Anterior cingulate cortex (tissue), 58 donors: ENCODE measurements at places on chromosomes 3 and 15.

- no peak for DNase-seq
Measured at GRCh38 chr3:172447611-172448579, at the start of gene GHSR. TSS of gene GHSR (minus strand) at chr3:172448456. CDS start at chr3:172448413, 43 bp downstream.

GRCh38 chr3:29281344-29282241 is 722 bp downstream of the RBMS3 start:
- DNase-seq: no peak

DNA sequence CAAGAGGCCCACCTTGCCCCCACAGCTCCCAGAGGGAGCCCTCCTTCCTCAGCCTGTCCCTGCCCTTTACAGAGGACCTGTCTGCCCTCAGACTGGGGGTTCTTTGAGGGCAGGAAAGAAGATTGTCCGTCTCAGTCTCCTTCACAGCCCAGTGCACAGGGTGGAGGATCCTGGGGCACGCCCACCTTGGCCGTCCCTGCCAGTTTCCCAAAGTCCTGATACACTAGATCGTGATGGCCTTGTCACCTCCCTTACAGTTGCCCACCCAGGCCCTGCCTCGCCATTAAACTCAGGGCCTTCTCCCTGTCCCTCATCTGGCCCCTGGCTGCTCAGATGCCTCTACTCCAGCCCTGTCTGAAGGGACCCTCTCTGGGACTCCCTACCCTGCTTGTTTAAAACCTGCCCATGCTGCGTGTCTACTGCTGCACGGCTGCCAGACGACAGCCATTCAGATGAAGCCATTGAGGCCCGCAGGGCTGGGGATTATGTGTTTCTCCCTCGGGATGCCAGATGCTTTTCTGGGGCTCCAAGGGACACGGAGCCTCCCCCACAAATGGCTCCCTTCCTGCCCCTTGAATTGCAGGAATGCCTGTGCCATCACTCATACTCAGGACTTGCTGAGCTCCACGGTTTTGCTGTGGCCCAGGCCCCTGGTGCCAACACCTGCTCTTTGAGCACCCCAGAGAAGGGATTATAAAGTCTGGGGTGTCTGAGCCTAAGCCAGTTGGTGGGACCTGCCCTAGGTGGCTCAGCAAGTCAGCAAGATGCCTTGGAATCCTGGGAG is 27.8 kb downstream of the ACSBG1 start:
- DNase-seq: no peak

DNA sequence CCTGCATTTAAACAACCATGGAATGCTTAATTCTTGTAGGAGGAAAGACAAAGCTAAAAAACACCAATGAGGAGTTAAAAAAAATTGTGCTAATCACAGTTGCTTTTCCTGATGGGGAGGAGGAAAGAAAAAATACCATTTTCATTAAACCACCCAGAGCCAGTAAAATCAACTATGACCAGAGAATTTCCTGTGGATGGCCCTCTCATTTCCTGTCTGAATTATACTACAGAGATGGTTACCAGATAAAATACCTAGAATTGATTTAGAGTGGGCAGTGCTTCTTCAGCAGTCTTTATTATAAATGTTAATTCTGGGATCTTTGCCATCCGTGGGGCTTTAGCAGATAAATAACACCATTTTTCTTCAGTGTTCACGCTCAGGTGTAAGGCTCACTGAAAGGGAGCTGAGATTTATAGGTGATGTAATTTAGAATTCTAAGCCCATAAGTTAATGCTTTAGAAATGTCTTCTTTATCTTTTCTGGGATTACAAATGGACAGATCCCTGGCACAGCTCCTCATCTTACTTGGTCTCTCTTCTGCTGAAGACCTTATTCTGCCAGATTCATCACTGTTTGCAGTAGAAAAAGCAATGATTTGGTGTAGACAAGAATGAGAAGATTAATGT is 37.9 kb downstream of the RETNLB start:
- no peak for DNase-seq

- DNase-seq: no peak
Measured at GRCh38 chr3:119508172-119508845, 10.0 kb downstream of the TIMMDC1 start.

- no peak for DNase-seq
Measured at GRCh38 chr3:195207056-195207455, 63.9 kb downstream of the XXYLT1 start.

- no peak for DNase-seq
Measured at GRCh38 chr3:46916278-46916677, 38.8 kb downstream of the PTH1R start.
